ENCODE measurements at places on chromosomes 11 and 22.

DNA sequence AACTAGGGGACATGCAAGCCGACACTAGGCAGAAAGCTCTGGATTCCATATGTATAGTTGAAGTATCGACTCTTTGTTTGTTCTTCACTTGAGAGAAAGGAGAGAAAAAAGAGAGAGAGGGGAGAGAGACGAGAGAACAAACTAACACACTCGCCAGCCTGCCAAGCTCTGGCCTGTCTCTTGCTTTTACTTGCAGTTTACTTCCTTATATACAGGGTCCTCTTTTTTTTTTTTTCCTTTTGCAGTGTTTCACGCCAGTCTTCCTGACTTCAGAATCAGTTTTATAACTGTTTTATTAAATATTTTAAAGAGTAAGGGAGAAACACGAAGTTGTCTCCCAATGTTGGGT, 19.9 kb downstream of the TEAD1 start:
- DNase-seq, result no peak

- no peak for DNase-seq
Observed at GRCh38 chr11:94650756-94651155, 83.6 kb downstream of the PIWIL4 start.

GRCh38 chr11:31802990-31803812, 7.9 kb downstream of the PAX6 start:
- DNase-seq, result no peak

DNA sequence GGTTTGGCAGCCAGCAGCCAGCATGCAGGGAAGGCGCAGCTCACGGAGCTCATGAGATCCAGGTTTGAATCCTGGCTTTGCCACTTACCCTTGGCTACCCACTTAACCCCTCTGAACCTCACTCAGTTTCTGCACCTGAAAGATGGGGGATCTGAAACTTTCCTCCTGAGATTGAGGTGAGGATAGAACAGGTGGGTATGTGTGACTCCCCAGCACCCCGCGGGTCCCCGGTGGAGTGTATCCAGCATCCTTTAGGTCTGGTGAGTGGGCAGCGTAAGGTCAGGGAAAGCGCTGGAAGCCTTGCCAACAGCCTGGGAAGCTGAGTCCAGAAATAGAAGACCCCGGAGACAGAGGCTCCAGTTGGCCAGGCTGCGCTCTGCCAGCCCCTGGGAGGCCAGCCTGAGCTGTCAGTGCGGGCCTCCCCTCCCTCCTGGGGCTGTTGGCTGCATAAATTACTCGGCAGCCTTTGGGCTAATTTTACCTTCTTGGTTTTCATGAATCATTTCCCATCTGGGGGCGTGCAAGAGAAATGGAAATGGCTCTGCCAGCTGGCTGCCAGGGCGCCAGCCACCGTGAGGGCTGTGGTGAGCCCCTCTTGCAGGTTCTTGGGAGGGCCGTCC, 17.6 kb downstream of the PRDM11 start:
- DNase-seq, result peak; percentile 21

- no peak for DNase-seq
Observed at GRCh38 chr11:66345316-66345649, 379 bp upstream of the BRMS1 start.

- no peak for DNase-seq
Observed at GRCh38 chr22:35957589-35957988, 71.0 kb downstream of the RBFOX2 start.

GRCh38 chr11:91394073-91394726, 830.4 kb upstream of the FAT3 start:
- DNase-seq, result no peak

GRCh38 chr22:23088199-23088604, 17.9 kb downstream of the GNAZ start:
- DNase-seq, result no peak

DNA sequence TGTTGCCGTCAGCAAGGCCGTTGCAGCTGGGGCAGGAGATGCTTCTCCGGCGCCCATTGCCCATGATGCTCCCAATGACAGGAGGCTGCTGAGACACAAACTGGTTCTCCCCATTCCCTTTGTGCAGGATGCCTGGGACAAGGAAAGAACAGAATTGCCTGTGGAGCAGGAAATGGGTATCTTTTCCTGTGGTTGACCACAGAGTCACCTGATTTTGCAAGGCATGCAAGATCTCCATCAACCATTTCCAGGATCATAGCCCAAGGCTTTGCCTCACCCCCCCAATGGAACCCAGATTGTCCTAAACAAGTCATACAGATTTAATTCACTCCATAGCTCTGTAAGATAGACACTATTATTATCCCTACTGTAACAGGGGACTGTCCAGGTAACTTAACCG, 148.1 kb upstream of the NARS2 start:
- DNase-seq, result no peak

GRCh38 chr11:115503083-115503885, 931 bp downstream of the CADM1 start:
- DNase-seq, result peak; percentile 6

GRCh38 chr22:30306627-30307011, 17.3 kb upstream of the CASTOR1 start:
- no peak for DNase-seq

GRCh38 chr11:131904756-131905155, 534.3 kb downstream of the NTM start:
- DNase-seq, result no peak

- DNase-seq, result no peak
Observed at GRCh38 chr22:20009018-20009491, 7.6 kb downstream of the ARVCF start.

DNA sequence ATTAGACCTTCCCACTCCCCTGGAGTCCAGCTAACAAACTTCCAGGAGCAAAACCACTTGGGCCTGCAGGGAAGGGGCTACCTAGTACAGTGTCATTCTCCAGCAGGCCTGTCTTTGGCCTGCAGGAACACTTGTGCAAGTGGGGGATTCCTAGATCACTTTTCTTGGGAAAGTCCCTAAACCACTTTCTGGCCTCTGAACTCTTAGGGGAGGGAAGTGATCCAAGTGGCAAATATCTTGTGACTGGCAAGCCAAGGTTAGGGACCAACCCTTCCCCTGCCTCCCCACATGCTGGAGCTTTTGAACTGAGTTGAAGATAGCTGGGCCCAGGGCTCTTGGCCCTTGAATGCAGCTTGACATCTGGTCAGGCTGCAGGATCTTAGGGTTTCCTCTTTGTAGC, 17.2 kb downstream of the PPFIBP2 start:
- DNase-seq, result no peak

DNA sequence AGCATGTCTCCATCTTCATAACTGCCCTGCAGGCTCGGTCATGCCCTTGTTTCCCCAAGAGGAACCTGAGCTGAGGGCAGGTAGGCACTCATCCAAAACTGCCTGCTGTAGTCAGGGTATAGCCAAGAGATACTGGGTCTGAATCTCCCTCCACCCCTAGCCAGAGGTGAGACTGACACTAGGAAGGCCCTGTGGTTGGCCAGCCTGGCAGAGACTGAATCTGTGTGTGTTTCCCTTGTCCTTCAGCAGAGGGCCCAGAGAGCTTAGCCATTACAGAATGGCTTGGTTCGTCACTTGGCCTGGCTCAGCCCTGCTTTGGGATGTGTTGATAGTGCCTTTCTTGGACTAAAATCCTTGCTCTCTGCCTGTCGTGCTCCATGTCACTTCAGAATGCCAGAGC, 79.3 kb upstream of the SUSD2 start:
- DNase-seq, result no peak

GRCh38 chr11:43261775-43262174, 50.0 kb upstream of the API5 start:
- DNase-seq, result no peak

DNA sequence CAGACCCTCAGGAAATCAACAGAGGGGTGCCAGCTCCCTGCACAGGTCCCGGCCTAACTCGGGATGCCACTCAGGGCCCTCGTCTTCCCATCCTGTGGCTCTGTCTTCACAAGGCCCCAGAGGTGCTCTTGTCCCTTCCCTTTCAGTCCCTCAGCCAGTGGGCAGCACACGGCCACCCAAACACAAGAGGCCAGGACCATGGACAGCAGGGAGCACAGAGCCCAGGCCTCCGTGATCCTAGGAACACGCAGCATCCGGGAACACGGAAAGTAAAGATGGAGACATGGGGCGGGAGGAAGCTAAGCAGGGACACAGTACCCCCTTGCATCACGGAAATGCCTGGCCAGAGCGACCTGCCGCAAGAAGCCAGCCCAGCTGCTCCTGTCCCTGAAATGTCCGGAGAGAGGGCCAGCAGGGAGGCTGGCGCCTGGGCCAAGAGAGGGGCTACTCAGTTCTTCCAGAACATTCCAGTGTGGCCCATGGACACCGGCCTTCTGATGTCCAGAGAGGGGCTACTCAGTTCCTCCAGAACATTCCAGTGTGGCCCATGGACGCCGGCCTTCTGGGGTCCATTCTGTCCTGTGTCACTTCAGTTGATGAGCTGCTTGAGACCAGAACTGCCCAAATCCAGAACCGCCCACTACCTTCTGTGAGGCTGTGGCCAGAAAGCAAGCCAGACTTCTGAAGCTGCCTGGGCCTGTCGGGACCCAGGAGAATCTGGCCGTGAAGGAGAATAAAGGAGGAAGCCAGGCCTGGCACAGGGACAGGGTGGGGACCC, 274.0 kb downstream of the BRD1 start:
- no peak for DNase-seq

- DNase-seq, result no peak
Observed at GRCh38 chr11:76744186-76745043, 38.7 kb upstream of the TSKU start.

DNA sequence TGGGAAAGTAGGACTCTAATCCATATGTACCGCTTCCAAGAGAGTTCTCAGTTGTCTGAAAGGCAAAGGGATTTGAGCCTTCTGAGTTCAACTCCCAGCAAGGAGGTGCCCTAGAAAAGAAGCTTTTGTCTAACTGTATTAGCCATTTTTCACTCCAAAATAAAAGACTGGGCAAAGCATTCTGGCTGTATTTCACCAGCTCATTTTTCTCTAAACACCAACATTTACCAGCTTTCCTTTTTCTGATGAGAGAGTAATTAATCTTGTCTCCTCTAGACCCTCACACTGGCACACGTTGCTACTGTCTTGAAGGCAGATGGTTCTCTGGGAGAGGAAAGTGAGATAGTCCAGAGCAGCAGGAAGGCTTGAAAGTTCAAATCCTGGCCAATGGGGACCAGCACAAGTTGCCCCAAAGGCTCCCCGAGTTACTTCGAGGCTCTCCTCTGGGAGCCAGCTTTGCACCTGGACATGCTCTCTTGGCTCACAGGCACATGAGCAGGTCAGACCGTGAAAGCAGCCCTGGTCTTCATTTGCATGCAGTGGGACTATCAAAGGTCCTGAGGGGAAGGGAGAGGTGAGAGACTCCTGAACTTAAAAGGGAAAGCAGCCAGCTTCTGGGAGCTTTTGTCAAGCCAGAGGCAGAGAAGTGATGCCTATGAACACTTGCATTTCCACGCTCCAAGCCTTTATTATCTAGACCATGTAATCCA, 100.0 kb downstream of the NTM start:
- no peak for DNase-seq

DNA sequence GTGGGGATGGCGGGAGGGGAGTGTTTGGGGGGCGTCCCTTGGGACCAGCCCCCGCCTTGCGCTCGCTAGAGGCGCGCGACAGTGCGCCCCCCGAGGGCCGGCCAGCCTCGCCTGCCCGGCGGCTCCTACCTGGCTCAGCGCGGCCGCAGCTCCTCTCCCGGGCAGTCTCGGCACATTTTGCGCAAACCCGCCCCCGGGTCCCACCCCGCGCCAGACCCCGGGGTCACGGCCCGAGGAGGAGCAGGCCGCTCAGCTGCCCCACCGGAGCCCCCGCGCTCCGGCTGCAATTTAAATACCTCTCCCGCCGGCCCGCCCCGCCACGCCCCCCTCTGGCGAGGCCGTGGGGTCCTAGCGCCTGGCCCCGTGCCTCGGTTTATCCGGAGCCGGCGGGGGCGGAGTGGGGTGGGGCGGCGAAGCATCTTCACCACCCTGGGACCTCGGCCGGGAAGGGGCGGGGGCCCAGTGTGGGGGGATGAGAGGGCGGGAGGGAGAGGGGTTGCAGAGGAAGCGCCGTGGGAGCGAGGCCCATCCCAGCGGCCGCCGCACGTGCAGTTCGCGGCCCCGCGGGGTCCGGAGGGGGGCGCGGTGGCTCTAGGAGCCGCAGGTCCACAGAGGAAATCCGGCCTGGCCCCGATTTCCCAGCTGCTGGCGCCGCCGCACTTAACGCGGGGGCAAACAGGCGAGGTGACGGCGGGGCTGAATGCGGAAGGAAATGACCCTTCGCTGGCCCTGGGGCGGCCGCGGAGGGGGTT, at the start of gene LRRC32:
Gene LRRC32, minus strand, starts transcription at position 263 of the 752 bp plus-strand sequence. CDS start 4,793 bp downstream, outside the sequence.
- no peak for DNase-seq

DNA sequence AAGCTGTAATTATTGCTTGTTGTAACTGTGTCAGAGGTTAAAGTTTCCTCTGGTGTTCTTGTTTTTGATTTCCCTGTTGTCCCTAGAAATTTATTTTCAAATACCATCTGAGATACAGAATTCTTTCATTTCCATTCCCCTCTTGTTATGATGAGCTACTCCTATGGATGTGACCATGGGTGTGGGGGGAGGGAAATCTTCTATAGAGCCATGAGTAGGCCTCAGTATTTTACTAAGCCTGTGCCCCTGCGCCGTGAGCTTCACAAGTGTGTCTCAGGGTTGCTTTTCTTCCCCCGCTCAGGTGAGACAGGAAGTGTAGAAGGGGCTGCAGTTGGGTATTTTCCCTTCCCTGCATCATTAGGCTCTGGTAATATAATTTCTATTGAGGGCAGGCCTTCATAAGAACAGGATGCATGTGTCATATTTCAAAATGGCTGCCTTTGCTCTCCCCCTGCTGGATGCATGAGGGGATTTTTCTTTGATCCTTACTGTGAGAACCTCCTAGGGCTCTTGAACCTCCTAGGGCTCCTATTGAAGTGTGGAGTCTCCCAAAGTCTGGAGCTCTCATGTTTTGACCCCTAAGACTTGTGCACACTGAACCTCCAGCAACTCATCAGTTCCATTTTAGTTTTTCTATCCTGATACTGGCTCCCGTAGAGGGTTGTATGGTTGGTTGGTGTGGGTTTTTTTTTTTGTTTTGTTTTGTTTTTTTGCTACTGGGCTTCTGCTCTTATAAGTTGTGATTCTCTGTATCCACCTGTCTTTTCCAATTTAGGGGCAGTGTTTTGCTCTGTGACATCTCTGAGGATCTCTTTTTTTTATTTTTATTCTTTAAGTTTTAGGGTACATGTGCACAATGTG, 658.2 kb downstream of the NTM start:
- no peak for DNase-seq

GRCh38 chr22:50553310-50553709, 7.6 kb downstream of the KLHDC7B start:
- DNase-seq, result no peak

DNA sequence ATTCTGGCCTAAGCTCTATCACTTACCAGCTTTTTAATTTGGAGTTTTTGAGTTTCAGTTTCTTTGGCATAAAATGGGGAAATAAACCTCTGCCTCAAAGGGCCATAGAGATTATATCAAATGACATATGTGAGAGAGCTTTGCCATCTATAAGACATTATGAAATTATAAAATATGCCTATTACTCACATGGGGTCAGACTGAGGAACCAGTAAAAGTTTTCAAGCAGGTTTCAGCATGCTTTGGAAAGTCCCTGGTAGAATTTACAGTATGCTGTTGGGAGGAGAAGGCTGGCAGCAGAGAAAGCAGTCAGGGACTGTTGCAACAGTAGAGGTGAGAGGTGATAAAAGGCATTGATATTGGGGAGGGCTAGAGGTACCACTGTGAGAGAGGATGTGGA, 13.6 kb upstream of the MTNR1B start:
- DNase-seq, result no peak
